ENCODE measurements at places on chromosomes 4 and X.

DNA sequence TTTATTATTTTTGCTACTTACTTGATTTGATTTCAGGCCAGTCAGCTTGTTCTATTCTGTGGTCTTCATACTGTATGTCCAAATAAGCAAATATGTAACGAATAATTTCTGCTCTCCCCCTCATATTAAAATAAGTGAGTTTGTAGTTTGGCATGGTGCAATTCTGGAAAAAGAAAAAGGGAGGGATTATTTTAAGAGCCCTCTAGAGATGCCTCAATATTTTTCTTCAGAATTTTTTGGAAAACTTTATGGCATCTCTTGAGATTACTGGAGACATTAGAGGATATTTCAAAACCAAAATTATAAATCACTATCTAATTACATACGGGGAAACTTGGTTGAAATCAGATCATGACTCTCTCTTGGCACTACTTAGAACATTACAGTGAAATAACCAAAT, 8.2 kb downstream of the HPGDS start:
- no peak for DNase-seq

- no peak for DNase-seq
These were observed 228.1 kb upstream of the PPARGC1A start for GRCh38 chr4:24117975-24118374.

GRCh38 chr4:128454881-128455280, 167.3 kb upstream of the PGRMC2 start:
- DNase-seq, result no peak

DNA sequence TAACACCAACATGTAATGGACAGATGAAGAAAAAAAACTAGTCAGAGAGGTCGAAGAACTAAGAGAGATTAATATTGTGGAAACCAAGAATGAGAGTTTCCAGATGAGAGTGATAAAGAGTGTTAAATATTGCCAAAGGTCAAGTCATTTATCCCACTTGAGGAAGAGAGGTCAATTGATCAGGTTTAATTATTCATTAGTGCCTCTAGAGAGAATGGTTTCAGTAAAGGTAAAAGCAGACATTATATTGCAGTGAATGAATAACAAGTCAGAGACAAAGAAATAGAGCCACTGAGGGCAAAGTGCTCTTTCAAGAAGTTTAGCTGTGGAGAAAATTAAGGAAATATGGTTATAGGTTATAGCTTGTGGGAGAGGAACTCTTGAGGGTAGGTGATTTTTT, 263.1 kb downstream of the GUCY2F start:
- no peak for DNase-seq

- DNase-seq, result no peak
These were observed 47.8 kb downstream of the SLIT2 start for GRCh38 chr4:20299515-20299914.

DNA sequence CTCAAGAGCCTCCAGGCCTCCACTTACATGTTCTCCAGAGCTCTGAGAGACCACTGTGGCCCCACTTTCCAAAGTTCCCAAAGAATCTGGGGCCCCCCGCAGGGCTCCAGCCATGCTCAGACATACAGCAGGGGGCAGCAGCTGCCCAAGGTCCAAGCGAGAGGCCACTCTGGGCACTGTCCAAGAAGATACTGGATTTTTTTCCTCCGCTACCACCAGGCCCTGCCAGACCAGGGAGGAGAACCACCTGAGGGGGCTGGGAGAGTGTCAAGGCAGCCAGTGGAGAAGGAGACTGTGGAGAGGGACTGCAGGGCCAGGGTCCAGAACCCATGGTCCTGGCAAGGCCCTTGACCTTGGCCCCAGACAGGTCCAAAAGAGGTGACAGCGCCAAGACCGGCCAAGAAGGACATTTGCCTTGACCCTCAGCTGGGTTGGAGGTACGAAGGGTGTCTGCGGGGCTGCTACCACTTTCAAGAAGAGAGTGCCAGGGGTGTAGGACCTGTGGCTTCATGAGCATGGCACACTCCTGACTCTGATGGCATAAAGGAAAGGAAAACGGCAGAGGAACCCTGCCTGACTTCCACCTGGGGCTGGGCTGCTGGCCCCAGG, 5.3 kb downstream of the EMD start:
- DNase-seq, result no peak

DNA sequence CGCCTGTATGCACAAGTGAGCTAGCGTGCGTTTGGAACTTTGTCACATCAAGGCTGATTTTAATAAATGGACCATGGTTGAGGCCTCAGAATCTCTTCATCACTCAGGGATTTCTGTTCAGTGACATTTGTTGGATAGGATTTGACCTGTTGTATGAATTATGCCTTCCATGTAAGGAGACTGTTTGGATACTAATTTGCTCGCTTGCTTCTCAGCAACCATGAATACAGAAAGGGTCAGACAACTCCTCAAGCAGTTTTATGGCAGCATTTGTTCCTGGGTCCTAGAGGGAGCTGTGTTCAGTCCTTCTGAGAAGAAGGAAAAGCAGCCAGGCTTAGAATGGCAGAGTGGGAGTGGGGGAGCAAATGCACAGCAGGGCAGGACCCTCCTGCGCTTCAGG, 269.7 kb upstream of the LCORL start:
- DNase-seq, result no peak

DNA sequence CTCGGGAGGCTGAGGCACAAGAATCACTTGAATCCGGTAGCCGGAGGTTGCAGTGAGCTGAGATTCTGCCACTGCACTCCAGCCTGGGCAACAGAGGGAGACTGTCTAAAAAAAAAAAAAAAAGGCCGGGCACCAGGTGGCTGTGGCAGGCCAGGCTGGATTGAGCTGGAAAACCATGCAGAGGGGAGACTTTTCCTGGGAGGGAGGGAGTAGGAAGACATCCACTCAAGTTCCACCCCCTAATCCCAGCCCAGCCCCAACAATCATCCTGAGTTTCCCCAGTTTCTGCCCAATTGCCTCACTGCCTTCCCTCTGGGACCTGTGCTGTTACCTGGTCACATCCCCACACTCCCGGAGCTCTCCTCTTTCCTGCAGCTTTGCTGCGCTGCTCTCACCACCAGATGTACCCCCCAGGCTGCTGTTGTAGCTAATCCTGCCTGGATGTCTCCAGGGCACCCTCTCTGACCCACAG, 9.0 kb upstream of the TSPYL2 start:
- DNase-seq, result no peak
